Left lung (tissue), 14 donors: ENCODE measurements at places on chromosomes 3 and 15. TPM values are rescaled to one million over a fixed set of nuclear protein-coding genes. Genes with fewer than 3 reads are reported as not detected.

GRCh38 chr3:112327371-112327951 lies 5.5 kb upstream of the CD200 start:
- H3K36me3 ChIP-seq: no peaks in the 10 kb centered on the region
- H3K4me3 ChIP-seq: no peak overlapping the region

DNA sequence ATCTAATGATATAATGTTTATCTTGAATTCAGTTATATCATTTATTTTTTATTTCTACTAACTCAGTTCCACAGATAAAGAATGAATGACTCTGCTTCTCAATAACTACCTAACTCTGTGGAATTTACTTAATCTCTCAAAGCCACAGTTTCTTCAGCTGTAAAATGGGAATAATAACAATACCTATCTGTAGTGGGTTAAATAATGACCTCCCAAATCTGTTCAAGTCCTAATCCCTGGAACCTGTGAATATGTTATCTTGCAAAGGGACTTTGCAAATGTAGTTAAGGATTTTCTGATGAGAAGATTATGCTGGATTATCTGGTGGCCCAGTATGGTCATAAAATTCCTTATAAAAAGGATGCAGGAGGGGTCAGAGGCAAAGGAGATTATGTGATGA lies 61.7 kb downstream of the THRB start:
- no peak for DNase-seq
- no peaks in the 10 kb centered on the region for H3K36me3 ChIP-seq
- no peaks in the 10 kb centered on the region for H3K4me1 ChIP-seq
- no peaks in the 10 kb centered on the region for H3K27me3 ChIP-seq
- no peak overlapping the region for H3K4me3 ChIP-seq
- H3K27ac ChIP-seq: no peak overlapping the region

GRCh38 chr15:39110746-39111145 lies 470.1 kb upstream of the THBS1 start:
- H3K27ac ChIP-seq: no peak overlapping the region
- no peaks in the 10 kb centered on the region for H3K4me1 ChIP-seq
- H3K27me3 ChIP-seq: no peaks in the 10 kb centered on the region
- H3K36me3 ChIP-seq: no peaks in the 10 kb centered on the region
- H3K4me3 ChIP-seq: no peak overlapping the region
- no peak for DNase-seq

DNA sequence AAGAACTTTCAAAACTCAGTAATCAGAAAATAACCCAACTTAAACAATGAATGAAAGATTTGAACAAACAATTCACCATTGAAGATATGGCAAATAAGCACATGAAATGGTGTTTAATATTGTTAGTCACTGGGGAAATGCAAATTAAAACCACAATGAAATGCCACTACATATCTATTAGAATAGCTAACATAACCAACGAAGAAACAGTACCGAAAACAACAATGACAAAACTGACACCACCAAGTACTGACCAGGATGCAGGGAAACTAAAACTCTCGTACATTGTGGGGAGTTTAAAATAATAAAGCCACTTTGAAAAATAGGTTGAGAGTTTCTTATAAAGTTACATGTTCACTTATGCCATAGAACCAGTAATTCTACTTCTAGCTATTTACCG lies 69.1 kb downstream of the KBTBD8 start:
- DNase-seq: no peak
- H3K4me1 ChIP-seq: no peaks in the 10 kb centered on the region
- H3K36me3 ChIP-seq: no peaks in the 10 kb centered on the region
- H3K4me3 ChIP-seq: no peak overlapping the region
- no peaks in the 10 kb centered on the region for H3K27me3 ChIP-seq

- H3K27me3 ChIP-seq: no peaks in the 10 kb centered on the region
- H3K4me1 ChIP-seq: no peaks in the 10 kb centered on the region
- no peaks in the 10 kb centered on the region for H3K36me3 ChIP-seq
- H3K4me3 ChIP-seq: no peak overlapping the region
Measured at GRCh38 chr3:35664460-35664919, 25.2 kb downstream of the ARPP21 start.

- no peak overlapping the region for H3K27ac ChIP-seq
- H3K4me1 ChIP-seq: peaks cover 18% of the 10 kb centered on the region
- no peak for DNase-seq
- no peaks in the 10 kb centered on the region for H3K27me3 ChIP-seq
- H3K36me3 ChIP-seq: no peaks in the 10 kb centered on the region
Measured at GRCh38 chr3:127767126-127767525, 55.2 kb downstream of the MGLL start.

DNA sequence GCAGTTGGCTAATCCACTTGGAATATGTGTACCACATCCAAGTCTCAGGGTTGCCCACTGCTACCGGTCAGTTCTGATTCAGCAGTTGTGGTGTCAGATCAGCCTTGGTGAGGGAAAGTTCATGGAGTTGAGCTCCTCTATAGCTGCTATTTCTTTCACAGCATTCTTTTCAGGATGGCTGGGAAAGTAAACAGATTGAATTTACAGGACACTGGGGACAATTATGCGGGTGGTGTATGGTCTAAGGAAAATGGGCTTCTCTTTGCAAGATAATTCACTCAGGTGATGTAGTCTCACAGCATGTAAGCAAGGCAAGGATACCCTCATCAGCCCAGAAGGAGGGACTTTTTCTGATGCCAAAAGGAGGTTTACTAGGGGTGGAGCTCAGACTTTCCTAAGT lies 249.9 kb downstream of the DOCK3 start:
- no peak overlapping the region for H3K27ac ChIP-seq
- no peak for DNase-seq
- H3K27me3 ChIP-seq: no peaks in the 10 kb centered on the region
- no peaks in the 10 kb centered on the region for H3K4me1 ChIP-seq

GRCh38 chr15:71125831-71126450 lies 10.7 kb downstream of the THSD4 start:
- no peaks in the 10 kb centered on the region for H3K27me3 ChIP-seq
- no peak overlapping the region for H3K4me3 ChIP-seq
- DNase-seq: no peak

DNA sequence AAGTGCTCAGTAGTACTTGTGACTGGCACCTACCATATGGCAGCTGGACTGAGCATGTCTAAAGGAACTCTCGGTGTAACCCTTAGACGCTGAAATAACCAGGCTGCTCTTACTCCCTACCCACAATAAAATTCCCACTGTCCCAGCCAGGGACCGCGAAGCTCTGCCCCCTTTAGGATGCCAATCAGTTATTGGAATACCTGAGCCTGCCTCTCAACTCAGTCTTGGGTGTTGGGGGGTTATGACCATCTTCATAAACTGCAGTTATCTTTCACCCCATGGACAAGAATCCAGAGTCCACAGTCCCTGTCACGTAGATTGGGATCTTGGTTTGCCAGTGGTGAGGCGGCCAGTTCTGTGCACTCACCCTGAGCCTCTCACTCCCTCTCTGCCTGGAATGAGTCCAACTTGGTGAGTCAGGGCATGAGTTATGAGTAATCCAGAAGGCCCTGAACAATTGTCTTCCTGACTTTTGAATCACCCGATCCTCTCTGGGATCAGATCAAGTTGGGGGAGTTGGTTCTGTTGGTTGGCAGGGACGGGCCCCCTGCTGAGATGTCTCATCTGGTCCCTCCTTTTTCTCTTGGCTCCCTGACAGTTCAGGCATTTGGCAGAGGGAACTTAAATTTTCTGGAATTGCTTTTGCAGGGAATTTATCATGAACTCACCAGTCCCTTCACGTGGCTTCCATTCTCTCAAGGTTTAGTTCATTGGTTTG lies 120.1 kb upstream of the UBE2E1 start:
- H3K27me3 ChIP-seq: no peaks in the 10 kb centered on the region
- peaks cover 4% of the 10 kb centered on the region for H3K4me1 ChIP-seq
- DNase-seq: no peak
- H3K36me3 ChIP-seq: no peaks in the 10 kb centered on the region
- H3K27ac ChIP-seq: peak overlapping the region; percentile 6
- H3K4me3 ChIP-seq: no peak overlapping the region

DNA sequence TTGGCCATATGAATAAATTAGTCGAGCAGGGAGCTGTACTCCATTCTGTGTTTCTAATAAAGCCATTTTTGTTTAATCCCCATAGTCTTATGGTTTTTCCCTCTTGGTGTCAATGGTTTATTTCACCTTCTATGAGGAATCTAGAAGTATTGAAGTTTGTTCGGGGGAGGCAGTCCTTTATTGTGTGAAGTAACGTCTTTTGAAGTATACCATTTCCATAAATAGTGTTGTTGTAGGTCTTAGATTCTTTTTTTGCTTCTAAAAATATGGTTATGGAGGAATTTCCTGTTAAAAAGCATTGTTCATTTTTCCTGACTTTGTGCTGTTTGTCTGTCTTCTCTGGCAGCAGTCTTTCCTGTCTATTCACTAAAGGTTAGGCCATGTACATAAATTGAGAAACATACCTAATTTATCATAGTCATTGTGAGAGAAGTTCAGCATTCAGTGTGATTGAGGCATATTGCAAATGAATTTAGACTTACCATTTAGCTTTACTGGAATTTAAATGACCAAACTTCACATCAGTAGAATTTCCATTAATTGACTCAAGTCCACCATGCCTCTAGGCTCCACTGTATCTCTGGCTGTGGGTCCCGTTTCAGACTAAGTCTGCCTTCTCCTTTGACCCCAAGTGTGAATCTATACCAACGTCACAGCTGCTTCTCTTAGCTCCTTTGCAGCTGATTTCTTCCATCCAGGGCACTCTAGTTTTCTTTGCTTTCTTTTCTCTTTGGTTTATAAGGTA lies 37.3 kb downstream of the YEATS2 start:
- peaks cover 78% of the 10 kb centered on the region for H3K36me3 ChIP-seq
- H3K27ac ChIP-seq: no peak overlapping the region
- H3K4me3 ChIP-seq: no peak overlapping the region
- no peak for DNase-seq
- no peaks in the 10 kb centered on the region for H3K4me1 ChIP-seq

Gene AGTR1
- 7.4 TPM for total RNA-seq
